ENCODE measurements at places on chromosomes 5 and 9.

- no peak for DNase-seq
Observed at GRCh38 chr9:114396558-114397218, 8.9 kb upstream of the AKNA start.

DNA sequence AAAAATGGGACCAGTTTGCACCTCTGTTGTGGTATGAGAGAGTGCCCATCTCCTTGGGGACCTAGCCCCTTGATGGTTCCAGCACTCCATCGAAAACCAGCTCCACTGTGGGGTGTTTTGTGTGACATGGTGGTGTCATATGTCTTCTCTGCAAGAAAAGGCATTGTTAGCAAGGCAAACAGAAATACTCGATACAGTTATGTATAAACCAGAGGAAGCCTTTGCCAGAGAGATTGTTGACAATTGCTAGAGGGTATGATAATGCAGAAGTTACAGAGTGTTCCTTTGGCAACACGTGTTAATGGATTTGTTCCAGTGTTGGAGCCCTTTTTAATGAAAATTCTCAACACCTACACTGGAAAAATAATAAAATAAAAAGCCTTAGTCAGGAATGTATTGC lies 270.4 kb upstream of the DMRT1 start:
- no peak for DNase-seq

DNA sequence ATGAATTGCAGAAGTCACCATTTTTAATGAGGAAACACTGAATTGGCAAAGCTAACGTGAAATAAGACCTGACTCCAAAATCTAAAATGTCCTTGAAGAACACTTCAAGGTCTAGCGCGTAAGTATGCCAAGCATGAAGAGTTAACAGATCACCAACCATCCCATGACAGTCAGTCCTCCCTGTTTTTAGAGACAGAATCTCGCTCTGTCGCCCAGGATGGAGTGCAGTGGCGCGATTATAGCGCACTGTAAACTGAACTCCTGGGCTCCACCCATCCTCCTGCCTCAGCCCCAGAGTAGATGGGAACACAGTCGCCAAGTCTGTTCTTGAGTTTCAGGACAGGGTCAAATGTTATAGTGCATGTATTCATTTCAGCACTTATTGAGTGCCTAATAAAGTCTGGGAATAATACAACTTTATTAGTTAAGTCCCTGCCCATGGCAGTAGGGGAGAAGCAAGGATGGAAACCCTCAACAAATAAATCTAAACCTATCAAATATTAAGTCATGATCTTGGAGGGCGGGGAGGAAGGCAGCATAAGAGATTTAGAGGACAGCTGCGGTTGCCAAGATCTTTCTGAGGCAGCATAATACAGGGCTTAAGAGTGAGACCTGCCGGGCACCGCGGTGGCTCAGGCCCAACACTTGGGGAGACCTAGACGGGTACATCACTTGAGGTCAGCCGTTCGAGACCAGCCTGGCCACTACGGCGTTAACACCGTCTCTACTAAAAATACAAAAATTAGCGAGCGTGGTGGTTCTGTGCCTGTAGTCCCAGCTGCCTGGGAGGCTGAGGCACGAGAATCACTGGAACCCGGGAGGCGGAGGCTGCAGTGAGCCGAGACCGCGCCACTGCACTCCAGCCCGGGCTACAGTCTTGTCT lies 1.1 kb downstream of the ATPSCKMT start:
- no peak for DNase-seq

DNA sequence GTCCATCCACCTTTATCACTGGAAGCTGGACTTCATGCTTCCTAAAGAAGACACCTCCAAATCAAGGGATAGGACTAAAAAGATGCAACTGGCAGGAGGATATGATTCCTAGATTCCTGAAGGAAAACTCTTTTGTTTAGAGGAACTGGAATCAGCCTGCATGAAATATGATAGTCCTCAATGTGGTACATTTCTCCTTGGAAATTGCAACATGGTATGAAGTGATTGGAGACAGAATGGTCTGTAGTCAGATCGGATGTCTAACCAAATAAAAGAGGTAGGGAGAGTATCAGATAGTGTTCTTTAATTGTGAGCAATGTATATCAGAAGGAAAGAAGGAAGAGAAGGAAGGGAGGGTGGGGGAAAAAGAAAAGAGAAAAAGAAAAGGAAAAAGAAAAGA lies 116.1 kb upstream of the FSTL4 start:
- DNase-seq, result no peak

DNA sequence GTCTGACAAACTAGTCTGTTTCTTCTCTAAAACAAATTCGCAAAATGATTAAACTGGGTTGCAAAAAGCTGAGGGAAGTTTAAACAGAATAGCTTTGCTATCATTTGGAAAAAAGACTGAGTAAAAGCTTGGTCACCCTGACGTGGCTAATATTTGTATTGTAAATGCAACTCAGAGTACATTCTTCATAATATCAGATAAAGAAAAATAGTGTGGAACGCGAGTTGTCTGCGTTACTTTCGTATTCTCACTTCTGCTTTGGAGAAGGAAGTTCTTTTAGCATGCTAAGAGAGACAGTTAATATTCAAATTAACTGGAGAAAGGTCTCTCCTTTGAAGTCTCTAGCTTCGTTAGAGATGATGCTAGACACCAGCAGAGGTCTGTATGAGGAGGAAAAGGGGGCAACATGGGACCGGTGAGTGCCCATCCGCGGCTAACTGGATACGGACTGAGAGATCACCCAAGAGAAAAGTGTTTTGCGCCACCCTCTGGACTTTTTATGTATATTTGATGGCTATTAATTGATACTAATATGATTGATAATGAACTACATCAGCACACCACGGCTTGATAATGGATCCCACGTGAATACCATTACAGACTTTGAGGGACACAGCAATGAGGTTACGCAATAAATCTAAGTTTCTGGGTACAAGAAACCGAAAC lies 2.9 kb upstream of the CNTRL start:
- no peak for DNase-seq

DNA sequence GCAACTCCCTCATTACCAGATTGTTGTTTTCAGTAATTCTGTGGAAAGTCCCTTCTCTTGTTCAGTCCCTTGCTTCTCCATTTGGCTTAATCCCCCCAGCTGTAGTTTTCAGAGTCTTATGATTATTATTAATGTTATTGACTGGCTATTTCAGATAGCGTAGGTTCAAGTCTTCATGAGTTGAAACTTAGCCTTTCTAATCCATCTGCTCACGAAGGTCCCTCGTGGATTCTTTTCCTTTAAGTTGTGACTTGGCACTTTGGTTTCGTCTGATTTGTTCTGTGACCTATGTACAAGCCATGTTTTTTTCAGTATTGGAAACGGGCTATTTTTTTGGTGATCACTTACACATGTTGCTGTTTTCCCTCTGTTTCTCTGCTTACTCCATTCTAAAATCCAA lies 260.3 kb downstream of the TMEM167A start:
- DNase-seq, result no peak

GRCh38 chr5:151659001-151659754 lies 27.5 kb downstream of the SPARC start:
- DNase-seq, result no peak

- DNase-seq, result no peak
Observed at GRCh38 chr5:10351199-10351905, 2.1 kb upstream of the MARCHF6 start.

DNA sequence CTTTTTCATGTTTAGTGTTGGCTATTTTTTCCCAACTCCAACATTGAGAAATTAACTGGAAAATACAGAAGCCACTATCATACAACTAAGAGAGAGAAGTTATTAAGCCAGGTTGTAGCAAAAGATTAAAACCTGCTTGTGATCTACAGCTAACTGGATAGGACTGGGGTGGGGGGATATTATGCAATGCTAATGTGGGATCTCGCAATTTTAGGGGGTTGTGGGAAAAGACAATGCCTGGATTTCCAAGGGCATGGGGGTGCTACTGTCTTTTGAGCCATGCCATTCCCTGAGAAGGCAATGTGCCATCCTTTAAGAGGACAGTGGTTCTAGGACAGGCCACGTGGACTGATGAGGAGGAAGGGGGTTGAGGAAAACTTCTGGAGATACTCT lies 46.5 kb downstream of the MARCHF3 start:
- no peak for DNase-seq

- no peak for DNase-seq
Observed at GRCh38 chr9:88533951-88534455, 975 bp upstream of the NXNL2 start.

- DNase-seq, result no peak
Observed at GRCh38 chr5:111840036-111840674, 83.2 kb upstream of the NREP start.

- no peak for DNase-seq
Observed at GRCh38 chr9:4295160-4295559, 4.7 kb downstream of the GLIS3 start.

GRCh38 chr5:73061593-73061992 lies 58.8 kb upstream of the TMEM171 start:
- no peak for DNase-seq

GRCh38 chr5:112822456-112822855 lies 38.6 kb upstream of the SRP19 start:
- DNase-seq, result peak; percentile 29

GRCh38 chr5:157266286-157267007 lies 524 bp downstream of the CYFIP2 start:
- no peak for DNase-seq

- DNase-seq, result no peak
Observed at GRCh38 chr5:72015103-72015548, 92.1 kb upstream of the MAP1B start.

DNA sequence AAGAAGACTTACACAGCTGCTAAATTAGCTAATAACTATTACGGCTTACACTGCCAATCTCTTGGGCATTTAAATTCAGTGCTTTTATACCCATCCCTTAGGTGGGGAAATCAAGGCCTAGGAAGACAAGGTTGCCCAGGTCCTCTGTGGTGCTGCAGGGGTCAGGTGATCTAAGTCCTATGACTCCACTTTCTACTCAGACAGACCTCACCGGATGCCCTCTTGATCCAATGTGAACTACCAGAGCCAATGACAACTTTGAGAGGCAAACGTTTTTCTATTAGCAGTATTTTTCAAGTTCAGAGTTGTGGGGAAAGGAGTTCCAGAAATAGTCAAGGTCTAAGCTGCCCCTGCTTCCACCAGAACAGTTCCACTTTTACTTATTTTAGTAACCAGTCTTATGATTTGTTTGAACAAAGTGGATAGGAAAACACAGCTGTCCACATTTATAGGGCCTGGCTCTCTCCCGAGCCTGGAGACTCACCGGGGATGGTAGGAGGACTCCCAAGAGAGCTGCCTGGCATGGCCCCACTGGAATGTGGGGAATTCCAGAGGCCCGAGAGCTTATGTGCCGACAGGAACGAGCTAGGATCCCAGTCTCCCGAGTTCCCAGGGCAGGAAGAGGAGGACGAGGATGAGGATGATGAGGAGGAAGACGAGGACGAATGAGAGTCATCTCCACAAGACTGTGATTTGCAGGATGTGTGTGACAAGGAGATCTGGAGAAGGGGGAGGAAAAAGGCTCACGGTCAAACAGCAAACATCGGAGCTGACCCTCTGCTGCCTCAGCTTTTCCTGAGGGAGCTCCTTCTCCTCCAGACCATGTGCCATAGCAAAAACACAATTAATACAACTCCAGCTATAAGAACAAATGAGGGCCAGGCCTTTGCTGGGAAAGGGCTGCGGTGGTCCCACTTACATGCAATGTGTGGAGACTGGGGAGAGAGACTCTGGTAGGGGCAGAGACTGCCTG lies 16.7 kb downstream of the FAM193B start:
- DNase-seq, result peak; percentile 89

- DNase-seq, result peak; percentile 58
Observed at GRCh38 chr5:97735209-97735608, 552.2 kb upstream of the RIOK2 start.

GRCh38 chr9:34493972-34494535 lies 28.7 kb downstream of the ENHO start:
- DNase-seq, result no peak

GRCh38 chr5:159310511-159310910 lies 19.8 kb downstream of the IL12B start:
- DNase-seq, result no peak

DNA sequence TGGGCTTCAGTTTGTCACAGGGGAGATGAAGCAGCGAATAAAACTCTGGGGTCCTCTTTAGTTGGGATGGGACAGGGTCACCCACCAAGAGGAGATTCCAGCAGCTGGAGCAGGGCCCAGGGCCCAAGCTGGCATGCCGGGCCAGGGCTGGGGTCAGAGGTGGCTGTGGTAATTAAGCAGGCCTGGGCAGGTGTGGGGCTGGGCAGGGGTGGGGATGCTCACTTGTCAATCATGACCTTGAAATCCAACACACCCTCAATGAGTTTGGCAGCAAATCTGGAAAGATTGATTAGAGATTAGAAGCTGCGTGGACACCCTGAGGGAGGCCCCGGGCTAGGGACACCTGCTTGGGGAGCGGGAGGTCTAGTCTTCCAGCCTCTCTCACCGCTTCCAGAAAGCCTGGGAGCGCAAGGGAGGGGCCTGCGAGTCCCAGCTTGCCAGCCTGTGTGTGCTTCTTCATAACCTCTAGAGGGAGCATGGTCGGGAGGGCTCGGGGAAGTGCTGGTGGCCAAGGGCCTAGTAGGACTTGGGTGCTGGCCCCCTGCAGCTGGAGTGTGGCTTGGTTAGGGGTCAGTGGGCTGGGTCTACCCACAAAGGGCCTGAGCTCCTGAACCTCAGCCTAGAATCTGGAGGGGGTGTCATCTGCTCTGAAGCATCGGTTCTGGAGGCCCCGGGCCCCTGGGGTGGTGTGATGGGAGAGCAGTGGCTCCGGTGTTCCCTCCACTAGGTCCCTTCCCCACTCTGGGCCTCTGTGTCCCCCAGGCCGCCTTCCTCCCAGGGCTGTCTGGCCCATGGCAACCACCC lies 7.6 kb downstream of the CRAT start:
- no peak for DNase-seq

- DNase-seq, result no peak
Observed at GRCh38 chr9:127280880-127281660, 16.5 kb downstream of the GARNL3 start.

- no peak for DNase-seq
Observed at GRCh38 chr5:136242136-136242535, 49.2 kb upstream of the SMIM32 start.

GRCh38 chr5:93385655-93386054 lies 195.4 kb downstream of the NR2F1-AS1 start:
- DNase-seq, result no peak

DNA sequence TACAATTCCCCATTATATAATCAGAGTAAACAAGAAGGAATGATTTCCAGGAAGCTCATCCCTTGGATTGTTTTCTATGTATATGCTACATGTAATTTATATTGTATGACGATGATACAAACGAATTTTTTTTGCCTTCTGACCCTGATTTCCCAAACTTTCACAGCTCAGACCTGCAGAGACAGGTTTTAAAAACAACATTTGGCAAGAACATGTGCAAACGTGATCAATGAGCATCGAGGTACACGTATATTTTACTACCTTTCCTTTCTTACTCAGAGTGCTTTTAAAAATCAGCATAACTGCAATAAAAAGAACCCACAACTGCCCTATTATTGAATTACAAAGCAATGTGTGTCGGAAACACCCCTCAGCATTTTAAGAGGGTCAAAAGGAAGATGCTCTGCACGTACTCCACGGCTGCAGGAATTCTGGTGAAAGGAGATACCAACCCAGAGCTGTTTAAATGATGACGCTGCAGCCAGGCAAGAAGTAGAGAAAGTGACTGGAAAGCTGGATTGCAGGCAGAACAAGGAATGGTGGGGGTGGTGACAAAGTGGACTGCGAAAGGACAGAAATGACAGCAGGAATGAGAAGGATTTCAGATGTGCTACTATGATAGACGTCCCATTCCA lies 533.5 kb downstream of the RAB3C start:
- DNase-seq, result no peak

- DNase-seq, result no peak
Observed at GRCh38 chr5:112196584-112196983, 222.5 kb downstream of the EPB41L4A start.

Data from AG04449 (cell line).